Stimulated activated CD8-positive, alpha-beta memory T cell treated with anti-CD3 and anti-CD28 coated beads, Interleukin-2, amount 100 ng/mL, for 1 hour (primary cell): ENCODE measurements at places on chromosomes 1 and 21.

DNA sequence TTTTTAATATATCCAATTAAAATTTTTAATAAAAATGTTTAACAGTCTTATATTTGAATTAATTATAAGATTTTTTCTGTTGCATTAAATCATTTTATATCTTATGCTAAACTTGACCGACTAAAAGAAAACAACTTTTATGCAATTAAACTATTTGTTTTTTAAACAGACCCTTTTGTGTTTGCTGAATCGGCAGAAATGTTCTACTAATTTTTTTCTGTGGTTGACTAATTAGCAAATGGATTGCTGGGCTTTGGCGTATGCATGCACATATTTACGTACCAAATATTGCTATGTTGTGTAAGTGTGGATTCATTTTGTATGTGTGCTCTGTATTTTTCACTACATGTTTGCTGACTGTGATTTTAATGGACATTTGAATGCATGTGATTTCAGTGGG lies 174.8 kb downstream of the PBX1 start:
- no peak for DNase-seq

GRCh38 chr1:26692793-26693490 lies 2.9 kb upstream of the ARID1A start:
- DNase-seq = peak; percentile 74

DNA sequence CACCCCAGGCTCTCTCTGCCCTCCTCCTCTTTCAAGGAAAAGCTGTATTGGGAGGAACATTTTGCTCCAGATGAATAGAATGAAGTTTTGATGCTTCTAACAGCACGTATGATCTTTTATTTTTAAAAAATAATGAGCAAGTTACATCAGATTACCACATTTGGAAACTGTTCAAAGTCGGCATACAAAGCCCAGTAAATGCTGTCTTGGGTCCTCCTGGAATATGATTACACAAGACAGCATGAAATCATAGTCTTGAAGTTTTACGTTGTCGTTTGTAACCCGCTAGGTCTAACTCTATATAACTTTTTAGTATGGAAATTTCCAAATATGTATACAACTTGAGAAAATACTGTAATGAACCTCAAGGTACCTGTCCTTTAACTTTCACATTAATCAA lies 385.6 kb downstream of the HLX start:
- DNase-seq = no peak

GRCh38 chr1:54227091-54227602 lies 27.2 kb downstream of the MRPL37 start:
- no peak for DNase-seq

DNA sequence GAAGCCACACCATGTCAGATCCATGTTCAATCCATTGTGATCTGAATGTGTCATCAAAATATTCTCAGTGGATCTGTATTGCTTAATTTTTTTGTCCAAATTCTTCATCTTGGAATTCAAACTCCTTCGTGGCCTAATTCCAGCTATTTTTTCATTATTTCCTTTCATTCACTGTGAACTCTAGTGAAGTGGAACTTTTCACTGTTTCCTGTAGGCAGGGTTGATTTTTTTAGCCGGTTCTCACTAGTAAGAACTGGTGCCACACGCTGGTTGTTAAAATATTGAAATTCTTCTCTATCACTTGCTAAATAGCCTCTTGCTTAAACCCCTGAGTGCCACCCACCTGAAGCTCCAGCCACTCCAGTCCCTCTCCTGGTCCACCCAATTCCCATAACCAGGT lies 7.6 kb upstream of the S100A11 start:
- DNase-seq = no peak

- DNase-seq = no peak
These were observed 154.2 kb downstream of the CNIH3 start for GRCh38 chr1:224770336-224770693.
